ENCODE measurements at places on chromosomes 13 and 19.

DNA sequence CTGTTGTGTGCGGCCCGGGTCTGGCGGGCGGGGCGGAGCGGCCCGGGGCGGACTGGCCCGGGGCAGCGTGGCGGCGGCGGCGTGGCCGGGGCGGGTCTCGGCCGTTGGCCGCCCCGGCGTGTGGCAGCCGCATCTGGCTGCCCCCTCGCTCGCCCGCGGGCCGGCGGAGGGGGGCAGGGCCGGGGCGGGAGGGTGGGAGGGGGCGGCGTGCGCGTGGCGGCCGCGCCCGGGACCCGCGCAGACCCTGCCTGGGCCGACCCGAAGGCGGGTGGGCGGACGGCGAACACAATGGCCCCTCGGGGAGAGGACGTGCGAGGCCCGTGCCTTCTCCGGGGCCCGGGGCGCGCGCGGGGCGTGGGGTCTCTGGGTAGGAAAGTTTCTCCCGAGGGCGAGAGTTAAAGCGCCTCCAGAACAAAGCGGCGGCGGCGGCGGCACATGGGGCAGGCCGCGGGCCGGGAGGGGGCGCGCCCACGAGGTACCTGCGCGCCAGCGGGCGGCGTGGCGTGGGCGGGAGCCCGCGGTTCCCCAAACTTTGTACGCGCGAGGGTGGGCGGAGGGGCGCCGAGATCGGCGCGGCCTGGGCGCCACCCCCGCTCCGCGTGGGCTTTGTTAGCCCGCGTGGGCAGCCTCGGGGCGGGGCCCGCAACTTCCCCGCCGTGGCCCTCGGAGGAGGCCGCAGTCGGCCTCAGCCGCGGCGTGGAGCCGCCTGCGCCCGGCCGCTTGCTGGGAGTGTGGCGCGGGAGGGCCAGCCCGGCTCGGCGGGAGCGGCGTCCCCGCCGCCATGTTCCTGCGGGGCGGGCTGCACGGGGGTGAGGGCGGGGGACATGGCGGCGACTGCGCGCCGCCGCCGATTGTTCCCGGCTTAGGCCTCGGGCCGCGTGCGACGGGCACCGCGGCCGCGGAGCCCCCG lies 764 bp downstream of the MIR17HG start:
- DNase-seq = no peak

DNA sequence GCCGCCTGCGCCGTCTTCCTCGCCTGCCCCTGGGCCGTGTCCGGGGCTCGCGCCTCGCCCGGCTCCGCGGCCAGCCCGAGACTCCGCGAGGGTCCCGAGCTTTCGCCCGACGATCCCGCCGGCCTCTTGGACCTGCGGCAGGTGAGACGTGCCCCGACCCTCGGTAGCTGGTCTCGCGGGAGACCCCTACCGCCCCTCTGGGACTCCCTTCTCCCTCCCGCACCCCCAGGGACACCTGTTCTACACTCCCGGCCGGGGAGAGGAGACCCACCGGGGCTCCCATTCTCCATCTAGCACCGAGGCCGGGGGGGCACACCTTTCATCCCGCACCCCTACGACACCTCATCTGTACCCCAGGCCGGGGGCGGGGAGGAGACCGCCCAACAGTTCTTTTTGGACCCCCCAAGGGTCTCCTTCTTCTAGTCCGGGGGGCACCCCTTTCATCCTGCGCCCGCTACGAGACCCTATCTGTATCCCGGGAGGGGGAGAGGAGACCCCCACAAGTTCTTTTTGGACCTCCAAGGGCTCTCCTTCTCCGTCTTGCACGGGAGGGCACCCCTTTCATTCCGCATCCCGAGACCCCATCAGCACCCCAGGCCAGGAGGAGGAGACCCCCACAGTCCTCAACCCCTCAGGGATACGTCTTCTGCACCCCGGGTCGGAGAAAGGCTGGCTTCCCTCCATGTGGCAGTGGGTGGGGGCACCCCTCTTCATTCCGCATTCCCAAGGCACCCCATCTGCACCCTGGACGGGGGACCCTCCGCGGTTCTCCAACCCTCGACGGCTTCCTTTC lies 533 bp downstream of the TNFSF9 start:
- no peak for DNase-seq

GRCh38 chr19:2529473-2529918 lies 53.6 kb downstream of the GADD45B start:
- DNase-seq = peak; percentile 44

GRCh38 chr19:19039901-19040300 lies 6.5 kb downstream of the ARMC6 start:
- no peak for DNase-seq

DNA sequence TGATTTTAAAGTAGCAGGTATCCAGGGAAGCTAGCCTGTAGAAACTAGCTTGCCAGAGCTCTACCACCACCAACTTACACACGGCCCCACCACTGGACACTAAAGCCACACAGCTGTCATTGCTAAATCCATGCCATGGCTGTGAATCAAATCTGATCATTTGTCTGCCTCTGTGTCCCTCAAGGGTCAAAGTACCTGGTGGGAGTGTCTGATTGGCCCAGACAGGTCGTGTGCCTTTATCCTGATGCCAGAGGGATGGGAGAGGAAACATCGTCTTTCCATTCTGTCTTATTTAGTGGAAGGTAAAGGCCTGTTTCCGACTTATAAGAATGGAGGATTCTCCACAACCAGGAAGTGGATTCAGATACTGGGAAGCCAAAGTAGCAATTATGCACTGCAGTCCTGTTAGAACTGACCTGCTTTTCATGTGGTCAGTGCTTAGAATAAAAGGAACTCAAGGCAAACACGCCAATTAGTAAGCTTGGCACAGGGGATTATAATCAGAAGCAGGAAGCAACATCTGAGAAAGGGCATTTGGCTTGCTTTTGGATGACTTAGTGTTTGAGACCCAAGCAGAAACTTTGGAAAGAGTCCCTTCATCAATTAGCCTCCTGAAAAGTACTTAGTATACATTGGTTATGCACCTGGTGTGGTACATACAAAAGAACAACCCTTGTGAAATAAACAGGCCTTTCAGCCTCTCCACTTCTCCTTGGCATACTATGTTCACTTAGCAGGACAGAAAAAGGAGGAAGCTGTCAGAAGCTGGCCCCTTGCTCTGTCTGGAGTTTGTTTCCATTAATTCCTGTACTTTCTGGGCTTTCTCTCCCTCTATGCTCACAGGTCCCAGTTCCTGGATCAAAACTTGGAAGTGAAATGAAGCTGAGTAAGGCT lies 192.4 kb downstream of the NUFIP1 start:
- DNase-seq = no peak

- no peak for DNase-seq
These were observed 1.2 kb downstream of the CDC34 start for GRCh38 chr19:532561-533363.

GRCh38 chr13:97224544-97225300 lies 2.6 kb downstream of the MBNL2 start:
- DNase-seq = no peak

GRCh38 chr19:28578786-28579505 lies 634.0 kb downstream of the UQCRFS1 start:
- no peak for DNase-seq

GRCh38 chr19:5609881-5610448 lies 12.6 kb downstream of the SAFB2 start:
- DNase-seq = no peak
